ENCODE measurements at places on chromosomes 7 and 10.
A peak's percentile ranks its signal among the peaks of the same experiment; 100 is the strongest.

DNA sequence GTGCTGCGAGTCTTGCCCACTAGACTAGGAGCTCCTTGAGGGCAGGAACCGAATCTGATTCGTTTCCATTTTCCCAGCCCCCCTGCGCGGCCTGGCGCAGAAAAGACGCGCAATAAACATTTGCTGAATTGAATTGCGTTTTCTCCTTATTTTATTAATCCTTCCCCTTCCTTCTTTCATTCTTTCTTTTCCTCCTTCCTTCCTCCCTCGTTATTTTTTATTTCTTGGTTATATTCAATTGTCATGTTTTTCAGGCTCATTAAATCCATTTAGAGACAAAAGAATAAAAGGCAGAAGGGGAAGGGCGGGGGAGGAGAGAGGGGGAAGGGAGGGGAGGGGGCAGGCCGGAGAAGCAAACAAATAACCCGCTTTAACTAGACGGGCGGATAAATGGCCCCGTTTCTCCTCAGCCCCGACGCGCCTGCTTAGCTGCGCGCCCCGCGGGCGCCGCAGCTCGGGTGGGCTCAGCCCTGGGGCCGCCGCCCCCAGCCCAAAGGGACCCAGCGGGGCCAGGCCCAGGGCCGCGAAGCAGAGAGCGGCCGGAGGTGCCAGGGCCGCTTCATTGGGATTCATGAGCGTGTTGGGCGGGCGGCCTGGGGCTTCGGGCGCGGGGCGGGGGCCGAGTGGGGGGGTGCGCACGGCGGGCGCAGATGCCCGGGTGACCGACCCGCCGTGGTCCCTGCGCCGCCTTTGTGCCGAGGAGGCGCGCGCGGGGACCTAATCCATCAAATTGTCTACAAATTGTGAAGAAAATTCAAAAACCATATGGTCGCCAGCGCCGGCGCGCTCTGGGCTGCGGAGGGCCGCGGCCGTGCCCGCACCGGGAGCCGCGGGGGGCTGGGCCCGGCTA, 5.0 kb downstream of the LBX1 start:
- no peak for DNase-seq

DNA sequence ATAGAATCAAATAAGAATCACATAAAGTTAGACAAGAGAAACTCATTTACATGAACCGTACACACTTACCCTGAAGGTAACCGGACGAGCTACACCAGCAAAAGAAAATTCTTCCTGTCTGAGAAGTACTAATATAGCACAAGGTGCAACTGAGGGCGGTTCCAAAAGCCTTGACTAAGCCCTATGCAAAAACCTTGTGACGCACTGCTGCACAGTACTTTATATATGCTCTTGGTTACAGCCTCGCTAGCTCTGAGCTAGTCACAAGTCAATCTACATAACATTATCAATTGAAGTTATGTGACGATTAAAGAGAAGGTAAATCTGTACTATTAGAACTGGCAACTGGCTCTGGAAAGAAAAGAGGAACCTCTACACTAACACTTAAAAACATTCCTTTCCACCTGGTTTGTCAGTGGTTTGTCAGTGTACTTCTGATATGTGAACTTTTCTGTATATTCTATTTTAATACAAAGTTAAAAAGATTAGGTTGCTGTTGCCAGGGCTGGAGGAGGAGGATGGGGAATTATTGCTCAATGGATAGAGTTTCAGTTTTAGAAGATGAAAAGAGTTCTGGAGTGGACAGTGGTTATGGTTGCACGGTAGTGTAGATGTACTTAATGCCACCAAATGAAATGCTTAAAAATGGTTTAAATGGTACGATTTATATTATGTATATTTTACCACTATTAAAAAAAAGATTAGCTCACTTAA, 21.6 kb downstream of the NT5C3A start:
- no peak for DNase-seq

DNA sequence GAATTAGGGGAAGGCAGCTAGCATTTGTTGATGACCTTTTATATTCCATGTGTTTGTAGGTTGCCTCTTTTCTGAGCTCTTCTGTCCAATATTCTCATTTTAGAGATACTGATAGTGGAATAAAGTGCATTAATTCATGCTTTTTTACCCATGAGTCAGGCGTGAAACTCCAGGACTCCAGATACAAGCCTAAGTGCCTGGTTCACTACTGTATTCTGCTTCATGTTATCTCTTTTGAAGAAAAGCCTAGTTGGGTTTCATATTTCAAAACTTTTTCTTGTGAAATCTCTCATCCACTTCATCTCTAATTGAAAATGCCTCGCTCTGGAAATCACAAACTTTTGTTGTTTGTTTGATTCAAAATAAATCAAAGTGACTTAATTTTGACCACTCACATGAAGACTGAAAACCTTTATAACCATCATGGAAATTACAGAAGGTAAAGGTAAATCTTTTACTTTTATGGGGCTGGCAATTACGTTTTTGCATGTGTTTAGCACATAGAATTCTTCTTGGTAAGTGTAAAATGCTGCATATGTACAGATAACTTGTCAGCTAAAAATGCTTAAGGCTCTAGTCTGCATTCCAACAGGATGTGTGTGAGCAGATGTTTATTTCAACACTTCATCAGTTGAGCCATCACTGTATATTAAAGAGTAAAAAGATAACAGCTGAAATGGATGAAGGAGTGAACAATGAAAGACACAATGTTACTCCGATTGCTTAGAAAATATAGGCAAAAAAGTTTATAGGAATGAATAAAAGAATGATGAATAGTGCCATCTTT, 961.8 kb upstream of the CELF2 start:
- no peak for DNase-seq

DNA sequence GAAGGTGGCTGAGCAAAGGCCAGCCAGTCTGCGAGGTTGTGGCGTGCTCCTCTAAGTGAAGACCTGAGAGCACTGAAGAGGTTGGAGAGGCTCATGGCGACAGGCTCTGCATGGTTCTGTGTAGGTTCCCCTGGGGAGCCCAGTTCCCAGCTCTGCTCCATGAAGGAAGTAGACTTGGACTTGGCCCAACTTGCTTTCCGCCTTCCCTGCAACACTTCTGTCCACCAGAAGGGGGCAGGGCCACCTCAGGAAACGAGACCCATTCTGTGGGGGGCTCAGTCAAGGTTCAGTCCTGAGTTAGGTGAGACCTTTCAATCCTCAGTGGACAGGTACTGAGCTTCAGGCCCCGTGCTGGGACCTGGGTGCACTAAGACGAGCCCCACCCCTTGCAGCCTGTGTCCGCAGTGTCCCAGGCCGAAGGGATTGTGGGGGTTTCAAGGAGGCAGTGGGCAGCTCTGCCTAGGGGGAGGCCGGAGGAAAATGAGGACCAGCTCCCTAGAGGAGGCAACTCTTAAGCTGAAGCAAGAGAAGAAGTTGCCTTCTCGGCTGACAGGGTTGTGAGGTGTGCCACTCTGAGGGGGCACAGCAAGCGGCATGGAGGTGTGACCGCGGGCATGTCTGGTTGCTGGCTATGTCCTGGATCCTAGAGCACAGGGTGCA, 15.0 kb upstream of the PCBD1 start:
- DNase-seq = no peak

GRCh38 chr7:43873300-43873699, 4.0 kb upstream of the MRPS24 start:
- DNase-seq = peak; percentile 85

DNA sequence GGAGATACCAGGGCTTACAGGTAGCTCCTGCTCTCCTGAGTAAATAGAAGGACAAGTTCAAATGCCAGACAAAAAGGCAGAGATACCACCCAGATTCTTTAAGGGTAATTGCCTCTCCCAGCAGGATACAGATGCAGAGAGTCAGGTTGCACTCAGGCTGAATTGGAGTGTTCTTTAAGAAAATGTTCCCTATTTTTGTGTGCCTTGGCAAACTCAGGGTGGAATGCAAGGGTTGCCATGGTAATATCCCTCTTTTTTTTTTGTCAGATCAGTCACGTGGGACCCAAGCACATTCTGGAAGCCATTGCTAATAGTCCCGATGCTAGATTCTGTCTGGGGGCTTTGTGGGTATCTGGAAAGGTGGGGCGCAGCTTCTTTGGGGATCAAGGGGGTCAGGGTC, 628.0 kb downstream of the CALN1 start:
- DNase-seq = no peak

DNA sequence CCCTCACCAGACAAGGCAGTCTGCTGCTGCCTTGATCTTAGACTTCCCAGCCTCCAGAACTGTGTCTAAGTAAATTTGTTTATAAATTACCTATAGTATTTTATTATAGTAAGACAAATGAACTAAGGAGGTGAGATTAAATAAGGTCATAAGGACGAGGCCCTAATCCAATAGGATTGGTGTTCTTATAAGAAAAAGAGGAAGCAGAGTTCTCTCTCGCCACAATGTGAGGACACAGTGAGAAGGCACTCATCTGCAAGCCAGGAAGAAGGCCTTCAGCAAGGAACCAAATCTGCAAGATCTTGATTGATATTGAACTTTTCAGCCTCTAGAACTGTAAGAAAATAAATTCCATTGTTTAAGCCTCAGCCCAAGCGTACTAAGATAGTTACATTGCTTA, 6.1 kb upstream of the ZNF438 start:
- DNase-seq = no peak

- no peak for DNase-seq
Observed at GRCh38 chr7:70474639-70475234, 657.2 kb upstream of the GALNT17 start.

GRCh38 chr10:69815104-69815503, 13.4 kb downstream of the COL13A1 start:
- DNase-seq = no peak

- DNase-seq = no peak
Observed at GRCh38 chr10:60978287-60979115, 34.5 kb upstream of the RHOBTB1 start.

DNA sequence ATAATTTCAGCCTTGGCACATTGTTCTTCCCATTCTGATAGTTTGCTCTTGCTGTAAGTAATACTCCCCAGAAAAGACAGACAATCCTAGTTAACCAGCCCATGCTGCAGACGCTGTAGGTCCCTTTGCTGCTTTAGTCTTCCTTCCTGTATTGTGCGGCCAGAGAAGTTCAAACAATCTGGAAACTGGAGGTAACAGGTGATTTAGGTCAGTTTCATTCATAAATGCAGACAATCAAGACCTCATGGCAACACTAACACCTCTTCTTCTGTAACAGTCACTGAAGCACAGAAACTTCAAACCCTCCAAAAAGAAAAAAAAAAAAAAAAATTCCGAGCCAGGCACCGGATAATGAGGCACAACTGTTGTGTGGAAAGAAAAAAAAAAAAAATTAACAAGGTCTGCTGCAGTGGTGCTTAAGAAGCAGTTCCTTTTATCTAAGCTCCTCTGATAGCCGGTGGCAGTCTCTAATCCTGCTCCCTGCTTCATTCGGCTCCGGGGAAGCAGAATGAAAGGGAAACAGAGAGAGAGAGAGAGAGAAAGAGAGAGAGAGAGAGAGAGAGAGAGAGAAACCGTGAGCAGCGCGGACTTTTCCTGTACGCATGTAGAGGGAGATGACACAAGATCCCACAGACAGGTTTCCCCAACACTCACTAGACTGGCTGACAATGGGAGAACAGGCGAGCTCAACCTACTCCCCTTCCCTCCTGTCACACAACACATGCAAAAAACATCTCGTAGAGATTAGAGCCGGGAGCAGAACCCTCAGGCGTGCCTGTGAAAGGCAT, at the start of gene SEMA3A:
Gene SEMA3A, minus strand, starts transcription at position 306 of the 788 bp plus-strand sequence. Its CDS starts 203 bp downstream, at position 103.
- DNase-seq = no peak

DNA sequence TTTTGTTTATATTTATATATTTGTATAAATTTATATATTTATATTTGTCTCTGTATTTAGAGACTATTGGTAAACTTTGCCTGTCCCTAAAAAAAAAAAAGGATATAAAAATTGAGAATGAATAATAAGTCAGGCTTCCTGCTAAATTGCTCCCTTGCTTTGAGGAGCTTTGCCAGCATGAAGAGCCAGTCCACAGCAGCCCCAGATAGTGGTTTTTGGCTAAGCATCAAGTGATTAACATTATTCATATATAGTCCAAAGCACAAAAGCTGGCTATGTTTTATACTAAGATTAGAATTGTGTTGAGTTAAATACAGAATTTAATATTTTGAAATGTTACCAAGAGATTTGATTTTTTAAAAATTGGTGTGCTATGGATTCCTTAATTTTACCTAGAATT, 264.9 kb upstream of the FERD3L start:
- DNase-seq = no peak

DNA sequence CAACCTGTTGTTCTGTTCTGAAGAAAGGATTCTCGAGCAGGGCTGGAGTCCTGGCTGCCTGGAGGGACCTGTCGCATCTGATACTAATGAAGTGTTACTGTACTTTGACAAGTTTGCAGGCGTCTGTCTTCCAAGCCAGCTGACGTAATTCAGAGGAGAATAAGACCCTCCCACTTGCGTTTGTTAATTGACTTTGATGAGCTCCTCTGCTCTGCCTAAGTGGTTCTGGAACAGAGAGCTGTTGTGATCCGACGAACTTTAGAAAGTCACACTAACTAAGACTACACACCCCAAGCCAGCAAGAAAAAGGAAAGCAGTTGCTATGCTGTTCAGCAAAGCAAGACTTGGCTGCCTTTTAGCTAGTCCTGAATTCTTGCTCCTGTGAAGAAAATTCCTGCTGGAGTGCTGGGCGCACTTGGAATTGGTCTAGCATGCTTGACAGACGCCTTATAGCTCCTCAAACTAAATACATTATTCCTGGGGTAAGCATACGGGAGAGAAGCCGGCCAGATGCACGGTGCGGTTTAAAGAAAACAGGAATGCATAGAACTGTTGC, 200.3 kb downstream of the CACNB2 start:
- DNase-seq = no peak

- DNase-seq = no peak
Observed at GRCh38 chr10:118112543-118113125, 65.9 kb upstream of the RAB11FIP2 start.

GRCh38 chr10:88222881-88223280, 359.5 kb downstream of the PTEN start:
- no peak for DNase-seq

- no peak for DNase-seq
Observed at GRCh38 chr7:88111140-88111743, 108.6 kb downstream of the SRI start.

DNA sequence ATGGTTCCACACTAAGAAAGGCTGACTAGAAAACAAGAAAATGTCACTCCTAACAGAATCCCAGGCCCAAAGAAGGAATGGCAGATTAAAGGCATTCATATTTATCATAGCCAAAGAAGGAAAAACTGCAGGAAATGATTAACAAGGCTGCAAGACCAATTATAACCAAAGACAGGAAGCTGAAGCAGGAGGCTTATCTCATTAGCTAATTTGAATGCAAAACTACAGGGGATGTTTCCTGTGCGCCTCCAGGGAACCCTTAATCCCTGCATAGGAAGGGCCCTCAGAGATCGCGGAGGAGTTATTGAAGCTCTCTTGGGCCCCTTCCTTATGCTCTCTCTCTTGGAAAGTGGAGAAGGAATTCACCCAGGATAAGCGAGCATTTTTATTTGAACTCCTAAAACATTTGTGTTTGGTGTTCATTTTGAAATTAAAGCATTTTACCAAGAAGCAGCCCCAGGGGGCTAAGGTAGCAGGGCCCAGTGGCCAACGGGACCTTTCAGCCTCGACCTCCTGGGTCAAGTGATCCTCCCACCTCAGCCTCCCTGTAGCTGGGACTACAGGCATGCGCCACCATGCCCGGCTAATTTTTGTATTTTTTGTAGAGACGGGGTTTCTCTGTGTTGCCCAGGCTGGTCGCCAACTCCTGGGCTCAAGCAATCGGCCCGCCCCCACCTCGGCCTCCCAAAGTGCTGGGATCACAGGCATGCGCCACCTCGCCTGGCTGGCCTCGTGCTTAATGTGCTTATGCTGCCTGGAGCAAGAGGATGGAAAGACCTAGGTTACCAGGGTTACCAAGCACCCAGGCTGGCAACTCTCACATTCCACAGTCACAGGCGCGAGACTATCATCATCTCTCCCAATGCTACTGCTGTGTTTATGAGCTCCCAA, 24.1 kb upstream of the PROSER2 start:
- DNase-seq = no peak

GRCh38 chr10:81031774-81032173, 494.1 kb downstream of the SH2D4B start:
- DNase-seq = no peak
